Cardiac muscle cell (in vitro differentiated cells and primary cell): ENCODE measurements at places on chromosomes 1 and 21.

DNA sequence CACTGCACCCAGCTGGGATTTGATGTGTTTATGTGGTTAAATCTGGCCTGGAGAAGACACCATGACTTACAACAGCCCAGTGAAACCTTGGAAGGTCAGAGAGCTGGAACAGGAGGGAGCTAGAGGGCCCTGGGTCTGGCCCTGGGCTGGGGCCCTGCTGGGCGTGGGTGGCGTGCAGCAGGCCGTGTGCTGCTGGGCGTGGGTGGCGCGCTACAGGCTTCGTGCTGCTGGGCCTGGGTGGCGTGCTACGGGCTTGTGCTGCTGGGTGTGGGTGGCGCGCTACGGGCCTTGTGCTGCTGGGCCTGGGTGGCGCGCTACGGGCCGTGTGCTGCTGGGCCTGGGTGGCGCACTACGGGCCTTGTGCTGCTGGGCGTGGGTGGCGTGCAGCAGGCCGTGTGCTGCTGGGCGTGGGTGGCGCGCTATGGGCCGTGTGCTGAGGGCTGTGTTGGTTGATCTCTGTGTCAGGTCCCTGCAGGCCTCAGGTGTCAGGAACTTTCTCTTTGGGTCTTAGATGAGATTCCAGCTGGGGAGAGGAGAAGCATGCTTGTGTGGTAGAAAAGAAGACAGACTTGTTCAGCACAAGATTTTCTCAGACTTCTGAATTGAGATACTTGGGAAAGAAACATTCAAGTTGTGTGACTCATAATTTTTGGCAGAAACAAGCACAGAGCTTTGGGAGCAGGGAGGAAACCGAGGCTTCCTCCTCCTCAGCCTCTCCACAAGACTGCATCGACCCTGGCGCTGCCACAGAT lies 66.0 kb downstream of the COL18A1 start:
- peak; percentile 92 for DNase-seq

DNA sequence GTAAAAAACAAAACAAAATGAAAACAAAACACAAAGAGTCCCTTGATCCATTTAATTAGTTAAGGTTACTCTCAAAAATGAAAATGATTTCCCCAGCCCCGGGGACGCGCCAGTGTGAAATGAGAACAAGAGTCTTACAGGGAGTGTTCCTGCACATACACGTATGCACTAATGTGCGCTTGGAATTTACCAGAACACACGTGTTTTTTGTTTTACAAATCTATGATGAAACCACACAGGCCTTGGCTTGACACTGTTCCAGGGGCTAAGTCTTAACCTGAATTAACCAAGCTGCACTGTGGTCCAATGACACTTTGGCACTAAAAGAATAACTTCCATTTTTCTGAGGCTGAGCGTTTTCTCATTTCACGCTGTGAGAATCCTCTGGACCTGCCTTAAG lies 63.7 kb downstream of the SLC45A1 start:
- DNase-seq = no peak

GRCh38 chr1:84944767-84945486 lies 51.9 kb upstream of the LPAR3 start:
- peak; percentile 87 for DNase-seq

GRCh38 chr1:181015251-181015615 lies 7.4 kb downstream of the STX6 start:
- no peak for DNase-seq

- DNase-seq = no peak
These were observed 25.0 kb upstream of the PHTF1 start for GRCh38 chr1:113784104-113784779.

GRCh38 chr1:161763522-161764098 lies 2.5 kb upstream of the ATF6 start:
- DNase-seq = no peak

DNA sequence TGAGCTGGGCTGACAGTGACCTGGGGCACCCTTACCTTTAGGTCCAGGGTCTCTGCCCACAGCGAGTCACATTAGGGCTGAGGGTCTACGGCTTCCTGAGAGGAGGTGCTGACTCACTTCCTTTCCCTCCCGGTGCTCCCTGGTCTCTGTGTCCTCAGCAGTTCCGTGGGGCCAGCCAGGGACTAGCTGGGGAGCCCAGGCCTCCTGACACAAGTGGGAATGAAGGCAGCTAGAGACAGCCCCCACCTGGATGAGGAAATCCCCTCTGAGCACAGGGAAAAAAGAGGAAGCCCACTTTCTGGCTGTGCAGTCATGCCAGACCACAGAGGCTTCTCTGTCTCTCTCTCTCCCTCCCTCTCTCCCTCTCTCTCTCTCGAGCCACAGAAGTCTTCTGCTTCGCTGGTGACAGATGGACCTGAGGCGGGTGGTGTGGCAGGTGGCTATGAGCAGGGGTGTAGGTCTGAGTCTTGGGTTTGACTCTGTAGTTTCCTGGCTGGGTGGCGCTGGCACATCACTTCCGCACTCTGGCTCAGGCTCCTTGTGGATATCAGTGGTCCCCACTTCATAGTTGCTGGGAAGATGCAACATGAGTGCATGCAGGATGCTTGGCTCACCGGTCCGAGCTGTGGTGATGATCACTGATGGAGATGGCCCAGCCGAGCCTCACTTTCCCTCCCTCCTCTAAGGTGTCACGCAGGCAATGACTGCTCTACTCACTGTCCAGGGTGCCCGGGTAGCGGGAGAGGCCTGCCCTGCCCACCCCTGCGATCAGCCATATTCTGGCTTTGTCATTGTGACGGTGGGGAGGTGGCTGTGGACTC lies 3.5 kb downstream of the SLC66A1 start:
- DNase-seq = peak; percentile 47

DNA sequence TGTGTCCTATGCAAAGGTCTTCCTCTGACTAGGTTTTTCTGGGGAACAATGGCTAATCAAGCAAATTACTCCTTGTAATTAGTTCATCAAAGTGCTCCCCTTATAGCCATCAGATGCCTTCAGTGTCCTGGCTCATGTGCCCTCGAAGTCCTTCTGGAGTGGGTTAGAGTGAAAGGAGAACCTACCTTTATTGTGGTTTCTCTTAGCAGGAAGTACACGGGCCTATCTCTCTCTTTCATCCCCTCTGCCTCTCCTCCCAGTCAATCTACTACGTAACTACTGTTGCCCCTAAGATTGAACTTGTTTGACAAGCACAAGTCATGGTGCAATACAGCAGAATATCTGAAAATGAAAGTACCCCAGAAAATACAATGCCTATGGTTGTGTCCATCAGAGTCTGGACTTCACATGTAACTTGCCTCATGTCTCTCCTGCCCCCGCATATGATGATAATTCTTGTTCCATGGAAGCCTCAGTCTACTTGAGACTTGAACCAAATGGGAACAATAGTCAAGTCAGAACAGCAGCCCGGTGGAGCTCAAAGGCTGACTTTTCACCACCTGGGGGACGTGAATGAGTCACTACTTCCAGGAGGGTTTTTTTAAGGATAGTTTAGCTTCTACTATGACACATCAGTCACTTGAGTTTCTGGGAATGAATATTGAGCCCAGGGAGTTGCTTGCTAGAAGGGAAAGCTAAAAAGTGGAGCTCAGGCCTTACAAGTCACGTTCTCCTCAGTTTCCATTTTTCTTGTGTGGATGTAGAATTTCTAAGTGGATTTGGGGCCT lies 243.6 kb downstream of the TNR start:
- DNase-seq = peak; percentile 9

GRCh38 chr21:25304611-25305010 lies 302.7 kb downstream of the MRPL39 start:
- no peak for DNase-seq
